ENCODE measurements at places on chromosomes 13 and 19. TPM values are rescaled to one million over a fixed set of nuclear protein-coding genes. Genes with fewer than 3 reads are reported as not detected.
A peak's percentile ranks its signal among the peaks of the same experiment; 100 is the strongest.

- no peak for DNase-seq
These were observed 702 bp downstream of the PTH2 start for GRCh38 chr19:49422407-49423070.

The ZNF560 gene
- total RNA-seq = 0.15 TPM

The KIR3DL1 gene
- not detected for total RNA-seq

GRCh38 chr19:18495204-18495911 is 26.5 kb downstream of the ELL start:
- no peak for DNase-seq

GRCh38 chr13:26471807-26472206 is 85.7 kb upstream of the WASF3 start:
- DNase-seq = no peak

DNA sequence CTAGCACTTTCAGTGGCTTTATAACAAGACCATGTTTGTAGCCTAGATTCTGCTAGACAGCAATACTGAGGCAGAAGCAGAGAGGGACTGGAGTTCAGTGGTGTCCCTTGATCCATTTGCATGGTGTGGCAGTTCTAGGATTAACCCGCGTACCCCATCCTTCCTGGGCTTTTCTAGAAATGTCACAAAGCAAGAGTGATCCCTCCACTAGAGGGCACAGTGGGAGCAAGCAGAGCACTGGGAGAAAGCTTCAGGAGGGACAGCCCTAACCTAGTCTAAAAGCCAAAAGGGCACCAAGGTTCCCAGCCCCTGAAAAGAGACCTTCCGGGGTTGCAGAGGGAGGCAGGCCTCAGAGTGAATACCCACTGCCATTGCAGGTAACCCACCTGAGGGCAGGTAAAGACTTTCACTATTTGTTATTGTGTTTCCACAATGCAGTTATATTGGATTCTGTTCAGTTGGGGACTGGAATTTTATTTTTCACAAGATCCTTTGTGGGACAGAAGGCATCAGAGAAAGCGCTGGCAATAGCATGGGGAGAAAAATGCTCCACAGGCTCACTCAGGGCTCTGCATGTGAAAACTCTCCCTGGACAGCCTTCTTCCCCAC is 170.6 kb downstream of the FLT1 start:
- DNase-seq = peak; percentile 43

DNA sequence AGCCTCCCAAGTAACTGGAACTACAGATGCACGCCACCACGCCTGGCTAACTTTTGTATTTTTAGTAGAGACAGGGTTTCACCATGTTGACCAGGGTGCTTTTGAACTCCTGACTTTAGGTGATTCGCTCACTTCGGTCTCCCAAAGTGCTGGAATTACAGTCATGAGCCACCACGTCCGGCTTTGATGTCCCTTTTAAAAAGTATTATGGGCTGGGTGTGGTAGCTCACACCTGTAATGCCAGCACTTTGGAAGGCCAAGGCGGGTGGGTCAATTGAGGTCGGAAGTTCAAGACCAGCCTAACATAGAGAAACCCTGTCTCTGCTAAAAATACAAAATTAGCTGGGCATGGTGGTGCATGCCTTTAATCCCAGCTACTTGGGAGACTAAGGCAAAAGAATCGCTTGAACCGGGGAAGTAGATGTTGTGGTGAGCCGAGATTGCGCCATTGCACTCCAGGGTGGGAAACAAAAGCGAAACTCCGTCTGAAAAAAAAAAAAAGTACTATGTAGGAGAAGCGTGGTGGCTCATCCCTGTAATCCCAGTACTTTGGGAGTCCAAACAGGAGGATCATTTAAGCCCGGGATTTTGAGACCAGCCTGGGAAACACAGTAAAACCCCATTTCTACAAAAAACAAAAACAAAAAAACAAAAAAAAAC is 22.8 kb upstream of the ERVV-1 start:
- no peak for DNase-seq

DNA sequence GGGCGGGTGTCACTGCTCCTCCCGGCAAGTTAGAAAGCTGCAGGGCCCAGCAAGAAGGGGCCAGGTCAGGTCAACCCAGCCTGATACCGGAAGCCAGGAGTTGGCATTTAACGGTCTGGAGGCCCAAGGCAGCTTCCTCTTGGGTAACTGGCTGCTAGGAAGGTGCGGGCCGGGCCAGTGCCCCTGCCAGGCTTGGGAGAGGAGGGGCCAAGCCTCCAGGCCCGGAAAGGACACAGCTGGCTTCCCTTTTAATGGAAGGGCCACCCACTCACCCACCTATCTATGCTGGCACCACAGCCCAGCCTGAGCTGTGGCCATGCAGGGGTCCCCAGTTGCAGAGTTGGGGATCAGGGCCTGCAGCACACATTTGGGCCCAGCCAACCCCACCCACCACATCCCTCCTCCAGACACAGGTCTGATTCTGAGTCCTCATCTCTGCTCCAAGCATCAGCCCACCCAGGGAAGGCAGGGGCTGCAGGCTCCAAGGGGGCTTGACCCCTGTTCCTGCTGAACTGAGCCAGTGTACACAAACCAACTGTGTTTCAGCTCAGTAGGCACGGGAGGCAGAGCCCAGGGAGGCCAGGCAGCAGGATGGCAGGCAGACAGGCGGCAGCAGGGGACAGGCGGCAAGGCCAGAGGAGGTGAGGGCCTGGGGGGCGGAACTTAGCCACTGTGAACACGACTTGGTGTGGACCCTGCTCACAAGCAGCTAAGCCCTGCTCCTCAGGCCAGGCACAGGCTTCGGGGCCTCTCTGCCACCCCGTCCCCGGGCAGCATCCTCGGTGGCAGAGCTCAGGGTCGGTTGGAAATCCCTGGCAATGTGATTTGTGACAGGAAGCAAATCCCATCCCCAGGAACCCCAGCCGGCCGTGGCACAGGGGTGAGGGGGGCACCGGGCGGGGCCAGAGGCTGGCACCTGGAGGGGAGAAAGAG is 40.8 kb downstream of the ZSWIM4 start:
- no peak for DNase-seq

DNA sequence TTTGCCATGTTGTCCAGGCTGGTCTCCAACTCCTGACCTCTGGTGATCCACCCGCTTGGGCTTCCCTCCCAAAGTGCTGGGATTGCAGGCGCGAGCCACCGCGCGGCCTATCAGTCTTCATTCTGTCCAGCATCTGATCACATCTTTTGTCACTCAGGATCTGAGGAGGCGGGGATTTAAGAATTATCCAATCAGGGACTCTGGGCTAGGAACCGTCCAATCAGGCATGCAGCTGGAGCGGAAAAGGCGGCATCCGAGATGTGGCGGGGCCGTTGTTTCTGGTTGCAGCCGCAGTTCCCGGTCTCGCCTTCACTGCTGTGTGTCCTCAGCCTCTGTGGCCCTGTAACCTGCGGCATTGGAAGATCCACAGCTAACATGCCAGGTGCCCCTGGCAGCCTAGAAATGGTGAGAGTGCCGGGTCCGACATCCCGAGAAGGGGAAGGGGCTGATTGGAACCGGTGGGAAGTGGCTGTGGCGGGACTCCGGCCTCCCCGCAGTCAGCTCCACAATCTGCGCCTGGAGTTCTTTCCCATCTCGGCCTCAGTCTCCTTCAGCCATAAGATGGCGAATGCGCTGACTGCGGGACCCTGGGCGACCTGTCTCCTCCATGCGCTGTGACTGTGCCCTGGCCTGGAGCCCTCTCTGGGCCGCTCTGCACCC is at the start of gene ZNF729:
Gene ZNF729 (plus strand): TSS at position 291 of the 660 bp plus-strand sequence. CDS start 85 bp downstream, at position 376.
- no peak for DNase-seq

- DNase-seq = peak; percentile 25
These were observed 283.2 kb upstream of the ARGLU1 start for GRCh38 chr13:106850973-106851650.

DNA sequence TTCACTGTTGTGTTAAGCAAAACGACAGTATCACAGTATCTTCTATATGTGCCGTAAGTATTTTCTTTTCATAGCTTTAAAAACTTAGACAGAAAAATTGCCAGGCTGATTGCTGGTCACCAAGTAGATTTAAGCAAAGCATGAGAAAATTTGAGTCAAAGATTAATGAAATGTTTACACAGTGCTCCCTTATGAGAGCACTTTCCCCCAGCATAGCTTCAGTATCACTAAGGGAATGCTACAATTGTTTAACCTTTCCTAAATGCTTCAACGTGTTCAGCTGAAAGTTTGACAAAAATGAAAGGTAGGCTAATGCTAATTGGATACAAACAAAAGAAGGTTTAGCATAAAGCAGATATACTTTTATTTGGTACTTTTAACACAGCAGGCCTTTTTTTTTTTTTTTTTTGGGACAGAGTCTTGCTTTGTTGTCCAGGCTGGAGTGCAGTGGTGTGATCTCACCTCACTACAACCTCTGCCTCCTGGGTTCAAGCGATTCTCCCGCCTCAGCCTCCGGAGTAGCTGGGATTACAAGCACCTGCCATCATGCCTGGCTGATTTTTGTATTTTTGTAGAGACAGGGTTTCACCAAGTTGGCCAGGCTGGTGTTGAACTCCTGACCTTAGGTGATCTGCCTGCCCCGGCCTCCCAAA is 23.4 kb downstream of the PCCA start:
- DNase-seq = peak; percentile 79

GRCh38 chr19:850221-850978 is 1.7 kb upstream of the ELANE start:
- DNase-seq = peak; percentile 80

The FPR3 gene
- not detected for total RNA-seq

The SIRT6 gene
- 19.2 TPM for total RNA-seq
